ENCODE measurements at places on chromosomes 11 and 22.

DNA sequence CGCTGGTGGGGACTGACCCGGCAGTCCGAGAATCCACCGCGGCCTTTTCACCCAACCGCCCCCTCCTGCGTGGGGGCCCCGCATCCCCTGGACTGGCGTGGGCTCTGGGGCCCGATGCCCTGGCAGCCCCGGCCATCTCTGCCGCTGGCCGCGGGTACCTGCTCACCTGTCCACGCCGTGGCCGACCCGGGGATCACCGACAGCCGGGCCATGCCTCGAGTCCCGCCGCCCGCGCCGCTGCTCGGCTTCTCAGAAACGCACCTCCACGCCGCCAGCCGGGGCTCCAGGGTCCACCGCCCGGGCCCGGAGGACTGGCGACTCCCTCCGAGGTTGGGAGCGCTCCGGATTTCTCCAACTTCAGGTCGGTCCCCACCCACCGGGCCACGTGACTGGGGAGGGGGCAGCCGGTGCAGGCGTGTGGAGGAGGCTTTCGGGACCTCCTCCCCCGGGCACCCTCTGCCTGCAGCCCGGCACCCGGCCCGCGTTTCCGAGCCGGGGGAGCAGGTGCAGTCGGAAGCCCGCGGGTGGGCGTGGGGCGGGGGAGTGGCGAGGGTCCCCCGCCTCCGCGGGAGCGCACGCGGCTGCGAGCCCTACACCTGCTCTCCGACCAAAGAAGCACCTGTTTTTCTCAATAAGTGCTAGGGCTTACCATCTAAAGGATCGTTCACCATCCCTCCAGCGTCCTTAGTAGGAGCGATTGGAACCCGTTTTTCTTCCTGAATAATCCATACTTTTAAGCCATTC lies 554 bp upstream of the NRIP3 start:
- DNase-seq = no peak

- no peak for DNase-seq
These were observed at the start of gene RASL10A for GRCh38 chr22:29315286-29316140. Gene RASL10A (minus strand): TSS chr22:29315697. CDS start chr22:29315246, 451 bp downstream.

DNA sequence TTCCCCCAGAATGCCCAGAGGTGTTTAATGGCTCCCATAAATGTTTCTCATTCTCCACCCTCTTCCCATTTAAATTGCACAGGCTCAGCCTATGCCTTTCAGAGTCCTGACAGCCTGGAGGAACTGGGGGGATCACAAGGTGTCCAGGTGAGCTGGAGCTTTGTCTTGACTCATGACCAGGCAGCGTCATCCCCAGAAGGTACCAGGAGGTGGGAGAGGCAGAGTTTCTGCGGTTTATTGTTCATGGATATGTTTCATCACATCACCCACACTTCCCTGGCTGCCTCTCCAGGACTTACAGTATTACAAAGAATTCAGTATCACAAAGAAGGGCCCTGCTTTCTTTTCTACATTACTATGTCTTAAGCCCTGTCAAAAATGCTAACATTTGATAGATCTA lies 103.2 kb upstream of the GALNT18 start:
- DNase-seq = no peak

DNA sequence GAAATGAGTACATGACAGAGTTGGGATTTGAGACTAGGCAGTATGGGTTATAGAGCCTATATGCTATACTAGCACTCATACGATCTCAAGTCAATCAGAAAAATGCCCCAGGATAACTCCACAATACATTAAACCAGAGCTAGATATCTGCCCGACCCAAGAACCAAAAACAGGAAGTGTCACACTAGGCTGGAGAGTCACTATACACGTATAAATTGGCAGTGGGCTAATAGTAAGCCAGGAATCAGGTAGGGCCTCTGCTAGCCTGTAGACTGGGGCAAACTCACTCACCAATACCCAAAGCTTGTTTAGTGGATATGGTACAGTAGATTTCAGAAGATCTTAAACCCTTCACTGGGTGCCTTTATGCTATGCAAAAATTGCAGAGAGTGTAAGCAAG lies 16.2 kb upstream of the EIF4G2 start:
- DNase-seq = no peak

GRCh38 chr22:24512043-24512442 lies 16.9 kb downstream of the UPB1 start:
- no peak for DNase-seq

DNA sequence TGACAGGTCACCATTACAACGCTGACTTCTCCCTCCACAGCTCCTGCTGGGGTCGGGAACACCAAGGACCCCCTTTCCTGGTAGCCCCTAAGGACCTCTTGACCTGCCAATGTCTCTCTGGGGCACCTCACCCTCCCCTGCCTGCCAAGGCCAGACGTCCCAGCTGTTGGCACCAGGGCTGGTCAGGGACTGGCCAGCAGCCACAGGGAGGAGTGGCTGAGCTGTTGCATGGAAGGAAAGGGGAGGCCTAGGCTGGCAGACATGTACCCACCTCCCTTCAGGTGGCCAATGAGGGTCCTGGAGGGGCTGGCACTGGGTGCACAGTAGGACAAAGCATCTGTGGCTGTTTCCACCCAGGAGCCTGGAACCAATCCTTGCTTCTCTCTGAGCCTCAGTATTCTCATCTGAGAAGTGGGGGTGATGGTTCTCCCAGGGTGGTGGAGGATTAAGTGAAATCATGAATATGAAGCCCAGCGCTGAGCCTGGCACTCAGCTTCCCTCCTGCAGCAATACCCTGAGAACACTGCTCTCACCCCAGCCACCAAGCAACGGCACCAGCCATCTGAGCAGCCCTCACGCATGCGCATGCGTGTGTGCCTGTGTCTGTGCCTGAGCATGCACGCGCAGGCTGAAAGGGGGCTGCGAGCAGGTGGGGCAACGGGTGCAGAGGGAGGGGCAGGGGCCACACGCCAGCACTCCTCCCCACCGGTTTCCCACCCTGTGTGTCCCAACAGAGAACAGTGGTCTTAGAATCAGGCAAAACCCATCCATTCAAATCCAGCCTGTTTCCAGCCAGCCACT lies 5.9 kb downstream of the KCNJ4 start:
- DNase-seq = no peak

DNA sequence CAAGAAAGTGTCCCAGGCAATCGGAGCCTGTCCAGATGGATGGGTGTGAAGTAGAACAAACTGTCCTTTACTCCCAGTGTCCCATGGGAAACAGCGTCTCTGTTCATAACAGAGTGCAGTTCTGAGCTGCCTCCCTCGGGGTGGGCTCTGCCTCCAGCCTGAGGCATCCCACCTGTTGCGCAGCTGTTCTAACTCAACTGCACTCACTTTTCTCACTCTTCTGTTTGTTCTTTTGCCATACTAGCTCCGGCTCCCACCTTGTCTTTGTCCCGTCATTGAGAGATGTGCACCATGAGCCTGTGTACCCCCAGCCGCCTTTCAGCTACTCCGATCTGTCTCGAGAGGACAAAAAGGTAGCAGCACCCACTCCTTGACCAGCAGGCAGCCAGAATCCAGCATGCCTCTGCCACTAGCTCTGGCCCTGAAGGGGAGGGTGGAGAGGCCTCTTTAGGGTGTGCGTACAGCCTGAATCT lies 20.7 kb upstream of the CDC42EP2 start:
- DNase-seq = no peak

GRCh38 chr11:124081483-124081882 lies 33.8 kb upstream of the VWA5A start:
- no peak for DNase-seq

Data from stimulated activated CD8-positive, alpha-beta memory T cell treated with anti-CD3 and anti-CD28 coated beads, Interleukin-4, amount 100 ng/mL, for 4 hours (primary cell).